ENCODE measurements at places on chromosomes 4 and X.

GRCh38 chr4:122728856-122729255 is 3.6 kb upstream of the BBS12 start:
- DNase-seq, result no peak

- DNase-seq, result no peak
Observed at GRCh38 chr4:175927121-175927520, 115.1 kb upstream of the GPM6A start.

DNA sequence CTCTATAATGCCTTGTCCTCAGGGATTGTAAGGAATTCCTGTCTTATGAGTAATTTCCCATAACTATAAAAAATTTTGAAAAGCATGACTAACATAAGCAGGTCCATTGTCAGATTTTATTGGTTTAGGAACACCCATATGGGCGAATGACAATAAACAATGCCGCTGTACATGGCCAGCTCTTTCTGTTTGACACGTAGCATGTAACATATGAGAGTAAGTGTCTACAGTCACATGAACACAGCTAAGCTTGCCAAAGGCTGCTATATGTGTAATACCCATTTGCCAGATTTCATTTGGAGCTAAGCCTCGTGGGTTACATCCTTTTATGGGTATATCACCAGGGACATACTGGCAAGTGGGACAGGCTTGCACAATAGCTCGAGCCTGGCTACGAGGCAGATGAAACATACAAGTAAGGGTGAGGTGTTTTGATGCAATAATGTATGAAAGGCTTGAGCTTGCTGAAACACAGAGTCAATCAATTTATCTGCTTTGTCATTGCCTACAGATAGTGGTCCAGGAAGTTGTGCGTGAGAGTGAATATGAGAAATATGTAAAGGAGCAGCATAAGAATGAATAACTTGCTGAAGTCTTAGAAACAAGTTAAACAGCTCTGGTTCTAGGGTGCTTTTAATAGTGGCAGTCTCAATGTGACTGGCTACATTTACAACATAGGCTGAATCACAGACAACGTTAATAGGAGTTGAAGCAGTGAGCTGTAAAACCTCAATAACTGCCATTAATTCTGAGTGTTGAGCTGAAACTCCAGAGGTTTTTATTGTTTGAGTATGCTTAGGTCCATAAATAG is 67.4 kb upstream of the UGT2B10 start:
- no peak for DNase-seq

GRCh38 chr4:120839334-120839973 is 83.1 kb downstream of the PRDM5 start:
- DNase-seq, result no peak

DNA sequence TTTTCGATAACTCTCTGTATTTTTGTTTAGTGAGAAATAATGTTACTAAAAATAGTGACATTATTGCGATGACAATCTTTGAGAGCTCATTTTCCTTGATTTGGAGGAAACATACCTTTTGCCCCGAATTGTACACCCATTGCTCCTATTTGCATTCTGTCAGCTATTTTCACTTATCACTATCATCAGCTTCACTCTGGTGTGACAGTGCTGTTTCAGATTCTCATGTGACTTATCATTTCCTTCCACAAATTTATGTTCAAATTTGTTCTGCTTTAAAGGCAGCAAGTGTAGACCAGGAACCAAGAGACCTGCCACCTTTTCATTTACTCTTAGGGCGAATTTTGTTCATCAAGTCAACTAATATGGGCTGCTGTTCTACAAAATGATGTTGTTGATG is 179.4 kb downstream of the RBM46 start:
- no peak for DNase-seq

DNA sequence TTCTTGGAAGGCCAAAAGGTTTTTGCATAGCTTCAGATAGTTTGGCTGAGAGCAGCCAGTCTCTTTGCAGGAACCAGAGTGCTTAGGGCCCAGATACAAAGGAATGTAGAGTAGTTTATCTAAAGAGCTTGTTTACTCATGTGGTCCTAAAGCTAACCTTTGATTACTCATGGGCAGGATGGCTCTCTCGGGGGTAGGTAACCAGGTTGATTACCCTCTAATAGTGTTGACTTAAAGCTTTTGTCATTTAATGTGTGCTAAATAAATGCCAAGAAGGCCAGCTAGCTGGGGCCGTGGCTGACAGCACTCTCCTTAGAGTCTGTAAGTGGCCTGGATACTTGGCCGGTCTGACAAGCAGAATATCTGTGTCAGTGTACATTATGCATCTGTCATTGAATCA is 69.7 kb upstream of the MAGEB16 start:
- DNase-seq, result no peak

DNA sequence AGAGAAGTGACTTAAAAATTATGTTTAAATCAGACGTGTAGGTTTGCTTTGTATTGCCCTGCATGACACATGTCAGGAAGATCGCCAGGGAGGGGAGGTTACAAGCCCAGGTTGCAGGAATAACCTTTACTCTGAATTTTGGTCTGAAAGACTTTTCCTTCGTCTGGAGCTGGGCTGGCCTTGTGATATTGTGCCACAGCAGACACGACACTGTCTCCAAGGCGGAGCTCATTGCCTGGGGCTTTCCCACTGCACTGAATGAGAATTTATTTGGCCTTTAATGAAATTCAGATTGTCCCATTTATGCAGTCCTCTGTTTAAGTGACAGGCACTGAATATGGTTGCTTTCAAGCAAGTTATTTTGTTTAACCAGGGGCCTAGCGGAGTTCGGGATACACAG is 45.1 kb downstream of the RHOH start:
- peak; percentile 64 for DNase-seq

- DNase-seq, result no peak
Observed at GRCh38 chr4:5238173-5238572, 186.9 kb downstream of the STK32B start.

- no peak for DNase-seq
Observed at GRCh38 chrX:150536455-150537116, 31.8 kb upstream of the MTM1 start.

- DNase-seq, result peak; percentile 57
Observed at GRCh38 chrX:1212532-1212931, at the start of gene CRLF2. TSS of gene CRLF2 (minus strand) at chrX:1212649. CDS start at chrX:1212634, 15 bp downstream.

- DNase-seq, result no peak
Observed at GRCh38 chrX:40843643-40844042, 108.3 kb upstream of the MED14 start.

DNA sequence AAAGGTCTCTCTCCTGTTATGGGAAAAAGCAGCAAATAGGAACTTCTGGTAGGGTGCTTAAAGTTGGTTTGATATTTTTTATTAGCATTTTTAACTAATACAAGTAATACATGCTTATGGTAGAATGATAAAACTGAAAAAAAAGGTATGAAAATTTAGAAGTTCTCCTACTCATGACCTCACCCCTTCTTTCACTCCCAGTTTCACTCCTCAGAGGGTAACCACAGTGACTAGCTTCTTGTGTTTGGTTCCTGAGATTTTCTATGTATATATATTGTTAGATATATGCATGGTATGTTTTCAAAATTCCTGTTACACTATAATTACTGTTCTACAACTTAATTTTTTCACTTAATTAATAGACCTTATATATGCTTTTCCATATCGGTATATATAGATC is 66.5 kb downstream of the AR start:
- no peak for DNase-seq

DNA sequence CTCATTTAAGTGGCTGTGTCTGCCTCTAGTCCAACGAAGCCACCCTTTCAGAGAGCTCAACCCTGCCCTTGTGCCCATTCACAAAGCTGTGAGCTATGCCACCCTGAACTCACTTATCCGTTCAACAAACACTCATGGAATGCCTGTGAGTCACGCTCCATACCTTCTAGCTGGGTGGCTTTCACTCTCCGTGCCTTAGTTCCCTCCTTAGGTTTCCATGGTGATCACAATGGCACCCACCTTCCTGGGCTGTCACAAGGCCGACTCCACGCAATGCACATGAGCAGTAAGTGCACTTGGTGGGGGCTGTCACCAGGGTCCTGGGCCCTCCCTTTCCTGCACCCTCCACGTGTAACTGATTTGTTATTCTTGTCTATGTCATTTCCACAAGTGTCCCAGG is 37.2 kb upstream of the PPP2R2C start:
- no peak for DNase-seq

DNA sequence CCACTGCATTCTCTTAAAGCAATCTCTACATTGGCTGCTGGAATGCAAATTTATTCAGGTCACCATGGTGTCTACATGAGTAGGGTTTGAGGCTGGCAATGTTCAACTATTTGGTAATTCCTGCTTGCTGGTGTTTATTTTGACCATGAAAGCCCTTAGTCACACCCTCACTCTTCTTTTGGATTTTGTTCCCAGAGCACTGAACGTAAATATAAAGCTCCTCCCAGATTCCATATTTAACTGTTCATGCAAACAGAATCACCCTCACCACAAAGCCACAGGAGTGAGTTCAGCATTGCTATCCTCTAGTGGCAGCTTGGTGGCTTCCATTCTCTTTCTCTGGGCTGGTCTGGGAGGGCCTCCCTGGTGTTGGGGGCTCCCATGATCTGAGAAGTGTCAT is 82.8 kb downstream of the LNX1 start:
- no peak for DNase-seq

- DNase-seq, result no peak
Observed at GRCh38 chrX:48573690-48574269, 504 bp upstream of the RBM3 start.

GRCh38 chr4:139934057-139934707 is 219.8 kb downstream of the MAML3 start:
- DNase-seq, result no peak

DNA sequence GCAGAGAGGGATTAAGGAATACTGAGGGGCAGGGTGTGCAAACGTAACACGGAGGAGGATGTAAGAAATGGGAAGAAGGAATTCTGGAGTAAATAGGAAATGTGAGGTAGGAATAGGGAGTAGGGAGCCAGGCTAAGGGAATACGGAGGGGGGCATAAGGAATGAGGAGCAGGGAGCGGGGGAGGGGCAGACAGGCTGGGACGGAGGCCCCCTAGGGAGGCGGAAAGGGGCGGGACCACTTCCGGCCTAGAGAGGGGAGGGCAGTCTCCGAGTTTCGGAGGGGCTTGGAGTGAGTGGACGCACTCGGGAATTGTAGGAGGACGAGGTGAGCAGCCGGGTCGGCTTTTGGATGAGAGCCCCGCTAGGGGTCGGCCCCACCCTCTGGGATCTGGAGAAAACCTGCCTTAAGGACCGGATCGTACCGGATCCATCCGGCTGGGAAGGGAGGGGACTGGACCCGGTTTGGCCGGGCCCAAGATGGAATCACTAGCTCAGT is 612 bp downstream of the MAGED2 start:
- peak; percentile 35 for DNase-seq

DNA sequence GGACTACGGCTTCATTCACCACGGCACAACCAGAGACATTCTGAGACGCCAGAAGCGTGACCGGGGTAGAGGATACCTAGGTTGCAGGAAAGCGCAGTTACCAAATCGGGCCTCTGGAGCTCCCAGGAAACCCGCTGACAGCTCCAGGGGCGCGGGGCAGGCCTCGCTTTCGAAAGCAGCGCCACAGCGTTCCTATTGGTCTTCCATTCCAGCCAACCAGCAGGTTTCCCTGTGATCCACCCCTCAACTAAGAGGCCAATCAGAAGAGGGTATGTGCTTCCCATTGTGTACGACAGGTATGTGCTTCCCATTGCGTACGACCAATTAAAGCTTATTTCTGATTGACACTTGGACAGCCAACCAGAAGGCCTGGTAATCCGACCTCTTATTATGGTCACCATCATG is 14.9 kb downstream of the SNX12 start:
- DNase-seq, result peak; percentile 0

GRCh38 chrX:68735266-68735665 is 87.8 kb downstream of the STARD8 start:
- no peak for DNase-seq

DNA sequence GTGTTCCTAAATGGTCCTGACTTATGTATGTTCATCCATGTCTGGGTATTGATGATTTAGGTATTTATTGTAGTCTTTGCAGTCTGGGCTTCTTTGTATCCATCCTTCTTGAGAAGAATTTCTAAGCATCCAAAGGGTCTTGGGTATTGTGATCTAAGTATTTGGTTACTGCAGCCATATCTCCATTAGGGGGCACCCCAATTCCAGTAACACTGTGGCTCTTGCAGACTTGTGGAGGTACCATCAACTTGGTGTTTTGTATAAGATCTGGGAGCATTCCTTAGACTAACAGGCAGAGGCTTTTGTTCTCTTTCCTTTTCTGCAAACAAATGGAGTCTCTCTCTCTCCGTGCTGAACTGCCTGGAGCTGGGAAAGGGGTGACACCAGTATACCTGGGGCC is 113.7 kb upstream of the NEXMIF start:
- no peak for DNase-seq

DNA sequence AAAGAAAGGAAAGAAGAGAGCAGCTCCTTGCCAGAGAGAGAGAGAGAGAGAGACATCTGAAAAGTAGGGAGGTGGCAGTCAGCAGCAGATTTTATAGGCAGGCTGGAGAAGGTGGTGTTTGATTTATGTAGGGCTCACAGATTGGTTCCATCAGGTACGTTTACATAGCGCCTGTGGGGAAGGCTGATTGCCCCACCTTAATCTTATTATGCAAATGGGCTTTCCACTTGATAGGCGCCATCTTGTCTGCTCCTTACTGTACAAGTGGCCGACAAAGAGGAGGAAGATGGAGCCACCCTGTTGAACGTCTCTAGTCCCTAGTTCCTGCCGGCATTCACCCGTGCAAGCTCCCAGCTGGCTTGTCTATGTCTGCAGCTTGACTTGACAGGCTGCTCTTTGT is 49.1 kb upstream of the DHRSX start:
- no peak for DNase-seq

DNA sequence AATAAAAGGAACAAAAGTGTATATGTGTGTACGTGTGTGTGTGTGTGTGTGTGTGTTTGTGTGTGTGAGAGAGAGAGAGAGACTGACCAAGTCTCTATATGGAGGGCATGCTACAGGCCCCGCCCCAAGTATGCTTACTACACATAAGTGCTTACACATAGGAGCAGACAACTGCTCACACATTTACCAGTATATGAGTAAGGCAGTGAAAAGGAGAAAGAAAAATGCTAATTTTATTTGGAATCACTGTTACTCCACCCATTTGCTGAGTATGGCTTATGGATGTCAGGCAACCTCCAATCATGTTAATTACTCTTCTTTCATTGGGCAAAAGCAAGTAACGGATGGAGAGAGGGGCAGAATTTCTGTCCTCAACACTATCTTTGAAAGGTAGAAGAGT is 107.6 kb upstream of the STK26 start:
- no peak for DNase-seq

GRCh38 chr4:89351201-89351600 is 43.6 kb upstream of the GPRIN3 start:
- DNase-seq, result no peak

GRCh38 chr4:1819284-1819683 is 26.2 kb downstream of the FGFR3 start:
- no peak for DNase-seq

- DNase-seq, result no peak
Observed at GRCh38 chr4:42396752-42397634, at the start of gene SHISA3. TSS of gene SHISA3 (plus strand) at chr4:42397488. CDS start at chr4:42398057, 569 bp downstream.

DNA sequence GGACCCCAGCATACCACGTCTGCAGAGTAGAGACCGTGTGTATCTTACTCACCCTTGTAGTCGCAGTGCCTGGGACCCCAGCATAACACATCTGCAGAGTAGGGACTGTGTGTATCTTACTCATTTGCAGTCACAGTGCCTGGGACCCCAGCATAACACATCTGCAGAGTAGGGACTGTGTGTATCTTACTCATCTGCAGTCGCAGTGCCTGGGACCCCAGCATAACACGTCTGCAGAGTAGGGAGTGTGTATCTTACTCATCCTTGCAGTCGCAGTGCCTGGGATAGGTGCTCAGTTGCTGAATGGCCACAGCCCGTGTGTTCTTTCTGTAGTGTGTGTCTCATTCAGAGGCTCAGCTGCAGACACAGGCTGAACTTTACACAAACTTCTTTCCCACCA is 71.4 kb upstream of the FRG1 start:
- DNase-seq, result no peak

GRCh38 chrX:2627272-2627867 is 63.7 kb upstream of the CD99 start:
- peak; percentile 58 for DNase-seq

Measured in CD4-positive, alpha-beta T cell treated with Interleukin-2 at 100 ng/mL for 4 hours (primary cell).